ENCODE measurements at places on chromosomes 16 and 17. TPM values are rescaled to one million over a fixed set of nuclear protein-coding genes. Genes with fewer than 3 reads are reported as not detected.

DNA sequence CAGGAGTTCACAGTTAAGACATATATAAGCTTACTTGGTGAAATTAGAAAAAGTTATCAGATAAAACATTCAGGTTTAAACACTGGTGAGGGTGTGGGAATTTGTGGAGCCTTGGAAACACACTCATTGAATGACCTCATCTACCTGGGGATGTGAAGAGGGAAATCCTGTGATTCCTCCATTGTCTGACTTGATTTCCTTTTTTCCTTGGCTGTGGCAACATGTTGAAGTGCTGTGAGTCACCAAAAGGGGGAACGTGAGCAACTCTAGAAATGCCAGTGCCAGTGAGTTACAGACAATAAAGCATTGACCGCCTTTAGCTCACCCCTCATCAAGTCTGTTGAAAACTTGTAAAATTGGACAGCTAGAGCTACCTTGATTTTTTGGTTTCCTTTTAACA is 1.8 kb downstream of the HMOX2 start:
- no peak for DNase-seq

DNA sequence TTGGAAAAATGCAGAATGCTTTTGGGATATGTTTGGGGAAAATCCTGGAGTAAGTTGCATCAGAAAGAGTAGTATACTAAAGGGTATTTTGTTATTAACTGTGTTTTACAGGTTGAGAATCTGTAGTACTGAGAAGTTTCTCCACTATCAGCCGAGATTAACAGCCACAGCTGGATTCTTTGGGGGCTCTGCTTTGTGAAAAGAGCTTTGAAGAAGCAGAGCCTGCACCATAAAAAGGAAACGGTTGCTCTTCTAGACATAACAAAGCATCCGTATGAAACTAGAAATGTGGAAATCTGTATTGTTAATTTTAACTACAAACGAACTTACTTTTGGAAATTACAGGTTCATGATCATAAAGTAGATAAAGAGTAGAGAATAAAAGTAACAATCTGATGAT is 5.3 kb downstream of the NLK start:
- DNase-seq = no peak

- no peak for DNase-seq
Observed at GRCh38 chr16:67226295-67226803, 581 bp upstream of the TMEM208 start.

DNA sequence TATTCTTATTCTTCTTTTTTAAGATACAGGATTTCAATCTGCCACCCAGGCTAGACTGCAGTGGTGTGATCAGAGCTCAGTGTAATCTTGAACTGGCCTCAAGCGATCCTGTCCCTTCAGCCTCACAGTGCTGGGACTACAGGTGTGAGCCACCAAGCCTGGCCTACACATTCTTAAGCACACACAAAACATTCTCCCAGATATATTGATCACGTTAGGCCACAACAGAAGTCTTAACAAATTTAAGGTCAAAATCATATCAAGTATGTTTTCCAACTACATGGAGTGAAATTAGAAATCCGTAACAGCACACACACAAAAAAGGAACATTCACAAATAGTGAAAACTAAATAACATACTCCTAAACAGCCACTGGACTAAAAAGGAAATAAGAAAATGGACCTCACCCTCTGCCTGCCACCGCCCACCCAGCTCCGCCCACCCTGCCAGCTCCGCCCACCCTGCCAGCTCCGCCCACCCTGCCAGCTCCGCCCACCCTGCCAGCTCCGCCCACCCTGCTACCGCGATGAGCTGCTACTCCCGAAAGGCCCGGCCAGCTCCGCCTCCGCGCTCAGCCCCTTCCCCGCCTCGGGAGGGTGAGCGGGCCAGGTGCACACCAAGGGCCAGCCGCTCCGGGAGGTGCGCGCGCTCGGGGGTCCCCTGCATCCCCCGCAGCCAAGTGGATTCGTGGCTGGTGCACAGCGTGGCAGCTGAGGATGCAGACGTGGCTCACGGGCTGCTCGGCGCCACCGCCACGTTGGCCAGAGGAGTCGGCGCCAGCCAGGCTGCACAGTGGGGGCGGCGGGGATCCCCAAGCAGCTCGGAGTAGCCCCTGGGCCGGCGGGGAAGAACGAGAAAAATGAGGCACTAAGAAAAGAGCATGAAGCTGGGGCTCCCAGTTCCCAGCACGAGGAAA is 41.2 kb downstream of the C16orf87 start:
- DNase-seq = peak; percentile 90

- no peak for DNase-seq
Observed at GRCh38 chr16:318628-319027, 33.9 kb downstream of the AXIN1 start.

DNA sequence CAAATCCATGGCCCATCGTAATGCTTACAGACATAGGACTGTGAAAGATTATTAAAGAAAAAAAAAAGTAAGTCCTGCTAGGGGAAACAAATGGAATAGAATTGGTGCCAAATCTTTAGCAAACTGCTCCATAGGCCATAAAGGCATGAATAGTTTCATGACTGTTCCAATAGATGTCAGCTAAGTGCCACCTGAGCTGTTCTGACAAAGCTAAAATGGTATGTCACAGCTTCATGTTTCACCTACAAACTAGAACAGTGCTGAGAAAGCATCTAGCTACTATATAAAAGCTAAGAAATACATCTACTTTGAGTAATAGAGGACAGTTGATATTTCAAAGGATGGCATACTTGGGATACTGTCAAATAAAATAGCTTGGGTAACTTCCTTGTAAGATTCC is 771.6 kb upstream of the CA10 start:
- DNase-seq = no peak

DNA sequence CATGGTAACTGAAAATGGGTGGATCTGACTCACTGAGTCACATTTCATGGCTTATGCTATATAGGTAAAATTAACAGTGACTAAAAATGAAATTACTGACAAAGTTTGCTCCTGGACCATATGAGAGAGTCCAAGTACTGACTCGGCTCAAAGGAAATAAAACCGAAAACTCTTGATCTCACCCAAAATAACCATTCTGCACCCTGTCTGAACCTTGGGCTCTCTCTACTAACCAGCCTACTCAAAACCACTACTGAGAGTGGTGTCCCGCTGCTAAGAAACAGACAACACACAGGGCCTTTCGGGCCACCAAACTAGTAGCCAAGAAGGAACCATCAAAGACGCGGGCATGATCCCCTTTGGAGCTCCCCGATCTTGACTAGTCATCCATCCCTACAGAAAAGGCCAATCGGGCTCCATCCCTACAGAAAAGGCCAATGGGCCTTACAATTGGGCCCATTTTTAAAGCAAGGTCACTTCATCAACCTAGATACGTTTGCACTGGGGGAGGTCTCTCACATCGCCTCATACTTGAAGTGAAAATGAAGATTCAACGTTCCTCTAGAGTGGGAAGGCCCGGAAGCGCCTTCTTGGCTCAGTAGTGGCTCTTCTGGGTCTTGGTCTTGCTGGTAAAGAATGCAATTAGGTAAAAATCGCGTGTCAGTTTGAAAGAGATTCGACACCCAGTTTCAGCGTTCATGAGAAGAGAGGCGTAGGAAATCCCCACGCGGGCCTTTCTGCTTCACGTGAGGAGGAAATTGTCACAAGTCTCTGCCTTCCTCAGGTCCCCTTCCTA is 720 bp upstream of the ZPBP2 start:
- no peak for DNase-seq

- DNase-seq = no peak
Observed at GRCh38 chr17:64037802-64038201, 17.4 kb upstream of the ICAM2 start.

GRCh38 chr17:76997981-76998531 is 129.9 kb downstream of the MGAT5B start:
- no peak for DNase-seq

- DNase-seq = no peak
Observed at GRCh38 chr17:77146882-77147281, 6.1 kb downstream of the SEC14L1 start.

- DNase-seq = no peak
Observed at GRCh38 chr16:83934684-83934977, 18.4 kb upstream of the OSGIN1 start.

- DNase-seq = no peak
Observed at GRCh38 chr17:31581491-31581890, 190.0 kb downstream of the RAB11FIP4 start.

DNA sequence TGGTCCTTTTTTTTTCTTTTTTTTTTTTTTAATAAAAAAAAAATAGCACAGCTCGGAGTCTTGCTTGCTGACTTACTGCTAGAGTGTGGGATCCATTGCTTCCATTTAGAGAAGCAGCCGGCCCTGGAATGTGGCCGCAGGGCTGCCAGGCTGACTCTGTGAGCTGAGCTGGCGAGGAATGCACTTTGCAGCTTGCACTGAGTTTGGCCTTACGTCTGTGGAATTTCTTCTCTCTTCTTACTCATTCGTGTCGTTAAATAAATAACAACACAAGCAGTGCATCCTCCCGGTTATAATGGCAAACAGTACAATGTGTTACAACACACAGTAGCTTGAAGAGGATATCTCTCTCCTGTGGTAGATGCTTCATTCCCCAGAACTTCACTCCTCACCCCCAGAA is 69.2 kb downstream of the PRKCB start:
- no peak for DNase-seq

- DNase-seq = no peak
Observed at GRCh38 chr16:56977823-56978430, 11.4 kb upstream of the NLRC5 start.

DNA sequence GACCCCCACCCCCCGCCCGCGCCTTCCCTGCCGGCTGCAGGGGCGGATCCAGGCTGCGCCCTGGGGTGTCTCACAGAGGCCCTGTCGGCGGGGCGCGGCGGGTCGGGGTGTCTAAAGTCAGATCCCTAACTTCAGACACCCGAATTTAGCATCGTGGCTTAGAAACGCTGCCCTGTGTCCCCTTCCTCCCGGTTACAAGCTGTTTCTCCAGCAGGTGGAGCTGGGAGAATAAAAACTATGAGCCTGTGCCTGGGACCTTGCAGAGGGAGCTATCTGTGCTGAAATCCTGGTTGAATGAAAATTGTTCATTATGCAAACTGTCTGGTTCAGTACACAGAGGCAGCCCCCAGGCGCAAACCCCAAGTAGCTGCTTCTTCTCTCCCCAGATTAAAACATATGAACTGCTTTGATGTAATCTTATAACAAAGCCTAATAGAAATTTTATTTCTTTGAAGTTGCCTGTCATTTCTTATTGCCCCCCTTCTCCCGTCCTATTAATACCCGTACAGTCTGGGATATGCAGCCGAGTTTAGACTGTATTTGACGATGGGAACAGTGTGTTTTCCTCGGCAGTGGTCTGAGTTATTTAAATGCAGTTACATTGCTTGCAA is 79.0 kb downstream of the RPA1 start:
- peak; percentile 51 for DNase-seq

DNA sequence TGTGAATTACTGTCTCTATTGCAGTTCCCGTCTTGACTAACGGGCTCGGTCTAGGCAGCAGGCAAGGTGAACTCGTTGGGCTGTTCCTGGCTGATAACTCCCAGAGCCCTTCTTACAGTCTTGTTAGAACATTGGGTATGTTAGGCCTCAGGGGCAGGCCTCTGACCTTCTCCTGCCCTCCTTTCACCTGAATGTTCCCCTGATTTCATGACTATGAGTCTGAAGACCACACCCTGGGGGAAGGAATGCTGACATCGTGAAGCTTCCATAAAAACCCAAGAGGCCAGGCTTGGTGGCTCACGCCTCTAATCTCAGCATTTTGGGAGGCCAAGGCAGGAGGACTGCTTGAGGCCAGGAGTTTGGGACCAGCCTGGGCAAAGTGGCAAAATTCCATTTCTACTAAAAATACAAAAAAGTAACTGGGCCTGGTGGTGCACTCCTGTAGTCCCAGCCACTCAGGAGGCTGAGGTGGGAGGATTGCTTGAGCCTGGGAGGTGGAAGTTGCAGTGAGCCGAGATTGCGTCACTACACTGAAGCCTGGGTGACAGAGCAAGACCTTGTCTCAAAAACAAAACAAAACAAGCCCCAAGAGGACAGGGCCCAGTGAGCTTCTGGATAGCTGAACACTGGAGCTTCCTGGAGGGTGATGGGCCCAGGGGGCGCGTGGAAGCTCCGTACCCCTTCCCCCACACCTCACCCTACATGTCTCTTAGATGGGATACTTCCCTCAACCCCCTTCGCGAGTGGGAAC is 47.8 kb upstream of the FBXO47 start:
- no peak for DNase-seq

GRCh38 chr16:2280981-2281542 is 13.1 kb upstream of the RNPS1 start:
- DNase-seq = no peak

DNA sequence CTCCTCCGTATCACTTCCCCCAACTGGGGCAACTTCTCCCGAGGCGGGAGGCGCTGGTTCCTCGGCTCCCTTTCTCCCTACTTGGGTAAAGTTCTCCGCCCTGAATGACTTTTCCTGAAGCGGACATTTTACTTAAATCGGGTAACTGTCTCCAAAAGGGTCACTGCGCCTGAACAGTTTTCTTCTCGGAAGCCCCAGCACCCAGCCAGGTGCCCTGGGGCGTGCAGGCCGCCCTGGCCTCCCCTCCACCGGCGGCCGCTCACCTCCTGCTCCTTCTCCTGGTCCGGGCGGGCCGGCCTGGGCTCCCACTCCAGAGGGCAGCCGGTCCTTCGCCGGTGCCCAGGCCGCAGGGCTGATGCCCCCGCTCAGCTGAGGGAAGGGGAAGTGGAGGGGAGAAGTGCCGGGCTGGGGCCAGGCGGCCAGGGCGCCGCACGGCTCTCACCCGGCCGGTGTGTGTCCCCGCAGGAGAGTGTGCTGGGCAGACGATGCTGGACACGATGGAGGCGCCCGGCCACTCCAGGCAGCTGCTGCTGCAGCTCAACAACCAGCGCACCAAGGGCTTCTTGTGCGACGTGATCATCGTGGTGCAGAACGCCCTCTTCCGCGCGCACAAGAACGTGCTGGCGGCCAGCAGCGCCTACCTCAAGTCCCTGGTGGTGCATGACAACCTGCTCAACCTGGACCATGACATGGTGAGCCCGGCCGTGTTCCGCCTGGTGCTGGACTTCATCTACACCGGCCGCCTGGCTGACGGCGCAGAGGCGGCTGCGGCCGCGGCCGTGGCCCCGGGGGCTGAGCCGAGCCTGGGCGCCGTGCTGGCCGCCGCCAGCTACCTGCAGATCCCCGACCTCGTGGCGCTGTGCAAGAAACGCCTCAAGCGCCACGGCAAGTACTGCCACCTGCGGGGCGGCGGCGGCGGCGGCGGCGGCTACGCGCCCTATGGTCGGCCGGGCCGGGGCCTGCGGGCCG is 1.6 kb downstream of the HIC1 start:
- no peak for DNase-seq

GRCh38 chr17:4748686-4749085 is 9.0 kb upstream of the CXCL16 start:
- DNase-seq = no peak

The FOXN1 gene
- total RNA-seq = 28.9 TPM

The EMP2 gene
- total RNA-seq = 74.1 TPM

The KRTAP3-3 gene
- total RNA-seq = not detected

The C16orf87 gene
- 6.2 TPM for total RNA-seq

The MYH3 gene
- total RNA-seq = 1.5 TPM
